ENCODE measurements at places on chromosomes 13 and 19.
A peak's percentile ranks its signal among the peaks of the same experiment; 100 is the strongest.

DNA sequence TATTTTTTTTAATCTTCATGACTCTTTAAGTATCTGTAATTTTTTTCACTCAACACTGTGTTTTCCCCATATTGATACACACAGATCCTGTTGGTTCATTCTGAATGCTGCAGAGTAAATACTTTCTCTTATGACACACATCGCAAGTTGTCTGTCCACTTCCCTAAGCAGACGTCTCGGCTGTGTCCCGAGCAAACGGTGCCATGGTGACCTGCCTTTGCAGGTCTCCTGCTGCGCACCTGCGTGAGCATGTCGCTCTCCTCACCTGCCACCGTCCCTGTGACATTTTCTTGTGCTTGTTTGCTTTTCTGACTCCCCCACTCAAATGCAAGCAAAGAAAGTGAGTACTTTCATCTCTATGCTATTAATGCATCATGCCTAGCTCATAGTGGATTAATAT lies 57.8 kb downstream of the CCDC70 start:
- no peak for DNase-seq

- DNase-seq: no peak
These were observed 504.5 kb downstream of the TBC1D4 start for GRCh38 chr13:74977498-74977897.

- DNase-seq: no peak
These were observed 654 bp downstream of the CEP89 start for GRCh38 chr19:32971012-32971595.

DNA sequence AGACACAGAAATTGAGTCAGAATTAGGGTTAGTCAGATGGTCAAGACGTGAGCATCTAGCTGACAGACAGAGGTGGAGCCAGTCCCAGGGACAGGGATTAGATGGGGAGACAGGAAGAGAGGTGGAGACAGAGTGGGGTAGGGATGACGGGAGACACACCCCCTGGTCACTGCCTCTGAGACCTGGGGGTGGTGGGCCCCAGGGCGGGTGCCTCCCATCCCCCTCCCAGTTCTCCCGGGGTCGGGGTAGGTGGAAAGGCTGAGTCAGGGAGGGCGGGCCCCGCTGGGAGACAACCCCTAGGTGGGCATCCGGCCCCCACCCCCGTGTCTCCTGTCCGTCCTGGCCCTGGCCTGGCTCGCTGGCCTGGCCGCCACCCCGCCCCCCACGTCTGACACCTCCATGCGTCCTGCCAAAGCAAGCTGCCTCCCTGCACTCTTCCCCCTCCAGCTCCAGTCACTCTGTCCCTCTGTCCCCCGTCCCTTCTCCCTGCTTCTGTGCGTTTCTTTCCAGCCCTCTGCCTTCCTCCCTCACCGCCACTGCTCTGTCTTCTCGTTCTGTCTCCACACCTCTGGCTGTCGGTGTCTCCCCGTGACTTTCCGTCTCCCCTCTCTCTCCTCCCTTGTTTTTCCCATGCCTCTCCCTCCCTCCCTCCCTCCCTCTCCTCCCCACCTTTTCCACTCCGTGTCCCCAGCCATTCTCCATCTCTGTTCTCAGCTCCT lies 15.1 kb downstream of the CCDC97 start:
- DNase-seq: no peak

- DNase-seq: no peak
These were observed 21.4 kb downstream of the ZNF44 start for GRCh38 chr19:12272980-12273901.

DNA sequence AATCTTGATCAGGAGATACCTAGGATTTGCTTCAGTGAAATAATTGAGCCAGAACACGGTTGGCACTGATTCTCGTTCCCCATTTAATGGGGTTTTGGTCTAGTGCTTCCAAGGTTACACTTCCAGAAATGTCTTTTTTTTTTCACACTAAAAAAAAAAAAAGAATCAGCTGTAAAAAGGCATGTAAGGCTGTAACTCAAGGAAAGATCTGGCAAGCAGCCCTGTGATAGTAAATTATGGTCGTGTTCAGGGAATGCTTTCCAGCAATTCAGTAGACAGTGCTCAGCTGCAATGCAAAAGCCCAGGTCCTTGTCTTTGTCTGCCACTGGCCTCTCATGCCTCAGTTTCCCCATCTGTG lies 27.2 kb upstream of the NDUFS7 start:
- DNase-seq: no peak

- no peak for DNase-seq
These were observed 13.0 kb downstream of the CIC start for GRCh38 chr19:42281827-42282762.

- DNase-seq: no peak
These were observed 338.6 kb upstream of the TMTC4 start for GRCh38 chr13:101013245-101013644.

DNA sequence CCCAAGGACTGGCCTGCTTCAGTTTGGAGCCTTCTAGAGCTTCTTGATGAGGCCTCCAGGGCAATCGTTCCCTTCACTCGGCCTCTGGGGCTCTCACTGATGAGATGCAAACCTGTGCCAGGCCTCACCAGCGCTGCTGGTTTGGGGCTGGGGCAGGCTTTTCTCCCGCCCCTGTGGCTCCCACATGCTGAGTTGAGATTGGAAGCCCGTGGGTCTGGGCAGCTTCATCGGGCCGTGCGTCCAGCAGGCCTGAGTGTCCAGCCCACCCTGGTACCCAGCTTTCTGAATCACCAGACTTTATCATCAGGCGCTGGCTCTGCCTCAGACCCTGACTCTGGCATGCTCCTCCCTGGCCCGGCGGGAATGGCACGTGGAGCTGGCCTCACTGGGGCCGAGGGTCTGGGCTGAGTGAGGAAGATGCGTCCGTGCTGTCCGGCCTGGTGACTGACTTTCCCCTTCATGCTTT lies 4.3 kb downstream of the CALM3 start:
- no peak for DNase-seq

DNA sequence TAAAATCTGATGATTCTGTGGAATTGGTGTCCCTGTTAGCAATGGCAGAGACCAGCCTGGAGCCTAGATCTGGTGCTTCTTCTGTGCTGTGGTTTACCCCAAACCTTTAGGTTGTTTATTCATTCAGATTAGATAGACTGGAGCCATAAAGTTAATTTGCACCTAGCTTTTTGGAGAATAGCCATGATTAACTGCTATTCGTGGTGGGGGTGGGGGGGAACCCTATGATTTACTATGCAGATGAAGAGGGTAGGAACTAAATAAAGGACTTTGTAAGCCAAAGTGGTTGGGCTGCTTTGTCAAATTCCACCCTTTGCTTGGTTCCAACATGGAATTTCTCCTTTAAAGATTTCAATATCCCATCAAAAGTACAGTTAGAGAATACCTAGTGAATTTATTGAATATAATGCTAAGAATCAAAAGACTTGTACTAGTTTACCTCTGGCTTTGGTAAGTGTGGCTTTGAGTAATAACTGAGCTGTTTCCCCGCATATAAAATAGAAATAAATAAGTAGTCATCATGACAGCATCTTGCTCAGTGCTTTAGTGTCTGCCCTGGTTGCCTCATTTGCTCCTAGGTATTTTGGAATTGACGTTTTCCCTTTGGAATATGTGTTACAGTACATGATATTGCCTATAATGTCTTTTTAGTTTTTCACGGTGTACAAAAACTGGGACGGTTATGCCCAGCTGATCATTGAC lies 27.6 kb downstream of the SKA3 start:
- DNase-seq: no peak

GRCh38 chr19:42332059-42332458 lies 6.6 kb downstream of the MEGF8 start:
- no peak for DNase-seq

GRCh38 chr19:46574533-46574932 lies 26.6 kb upstream of the CALM3 start:
- DNase-seq: no peak

DNA sequence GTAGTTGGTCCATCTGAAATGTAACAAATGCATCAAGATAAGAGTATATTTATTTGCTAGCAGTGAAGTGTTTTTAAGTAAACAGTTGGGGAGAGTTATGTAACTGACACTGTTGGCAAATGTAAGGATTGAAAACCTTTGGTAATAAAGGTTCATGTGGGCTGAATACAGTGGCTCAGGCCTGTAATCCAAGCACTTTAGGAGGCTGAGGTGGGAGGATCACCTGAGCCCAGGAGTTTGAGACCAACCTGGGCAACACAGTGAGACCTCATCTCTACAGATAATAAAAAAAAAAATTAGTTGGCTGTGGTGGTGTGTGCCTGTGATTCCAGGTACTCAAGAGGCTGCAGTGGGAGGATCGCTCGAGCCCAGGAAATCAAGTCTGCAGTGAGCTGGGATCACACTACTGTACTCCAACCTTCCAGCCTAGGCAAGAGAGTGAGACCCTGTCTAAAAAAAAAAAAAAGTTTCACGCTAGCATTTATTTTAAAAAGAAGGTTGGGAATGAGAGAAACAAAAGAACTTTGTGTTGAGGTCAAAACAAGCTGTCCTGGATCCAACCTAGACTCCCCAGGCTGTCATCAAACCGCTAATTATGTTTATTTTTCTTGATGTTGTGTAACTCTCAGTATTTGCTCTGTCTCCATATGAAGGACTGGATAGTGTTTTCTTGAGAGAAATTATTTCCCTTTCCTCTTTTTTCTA lies 20.7 kb downstream of the SETDB2 start:
- no peak for DNase-seq

DNA sequence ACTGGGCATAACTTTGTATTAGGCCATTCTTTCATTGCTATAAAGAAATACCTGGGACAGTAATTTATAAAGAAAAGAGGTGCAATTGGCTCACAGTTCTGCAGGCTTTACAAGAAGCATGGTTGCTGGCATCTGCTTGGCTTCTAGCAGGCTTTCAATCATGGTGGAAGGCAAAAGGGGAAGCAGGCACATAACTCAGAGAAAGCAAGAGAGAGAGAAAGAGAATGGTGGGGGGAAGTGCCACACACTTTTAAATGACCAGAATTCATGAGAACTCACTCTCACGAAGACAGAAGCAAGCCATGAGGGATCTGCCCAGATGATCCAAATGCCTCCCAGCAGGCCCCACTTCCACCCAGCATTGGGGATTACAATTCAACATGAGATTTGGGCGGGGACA lies 179.7 kb downstream of the SPRY2 start:
- no peak for DNase-seq

- no peak for DNase-seq
These were observed 19.5 kb downstream of the FAM124A start for GRCh38 chr13:51241720-51242119.

- no peak for DNase-seq
These were observed 89.9 kb upstream of the STARD13 start for GRCh38 chr13:33375421-33375820.

- no peak for DNase-seq
These were observed 113.2 kb downstream of the KCNRG start for GRCh38 chr13:50128428-50128931.

DNA sequence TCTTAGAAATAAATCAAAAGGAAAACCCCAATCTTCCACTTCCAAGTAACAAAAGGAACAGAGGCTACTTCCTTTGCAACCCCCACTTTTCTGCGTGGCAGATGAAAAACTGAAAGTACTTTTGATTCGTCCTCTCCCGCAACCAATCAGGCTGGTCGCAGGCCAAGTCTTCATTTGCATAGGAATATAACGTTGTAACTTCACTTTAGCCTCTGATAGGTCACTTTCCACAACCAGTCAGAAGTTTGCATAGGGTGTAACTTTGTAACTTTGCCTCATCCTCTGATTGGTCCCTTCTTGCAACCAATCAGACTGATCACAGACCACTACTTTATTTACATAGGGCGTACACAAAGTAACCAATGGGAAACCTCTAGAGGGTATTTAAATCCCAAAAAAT lies 37.2 kb downstream of the TGDS start:
- no peak for DNase-seq

DNA sequence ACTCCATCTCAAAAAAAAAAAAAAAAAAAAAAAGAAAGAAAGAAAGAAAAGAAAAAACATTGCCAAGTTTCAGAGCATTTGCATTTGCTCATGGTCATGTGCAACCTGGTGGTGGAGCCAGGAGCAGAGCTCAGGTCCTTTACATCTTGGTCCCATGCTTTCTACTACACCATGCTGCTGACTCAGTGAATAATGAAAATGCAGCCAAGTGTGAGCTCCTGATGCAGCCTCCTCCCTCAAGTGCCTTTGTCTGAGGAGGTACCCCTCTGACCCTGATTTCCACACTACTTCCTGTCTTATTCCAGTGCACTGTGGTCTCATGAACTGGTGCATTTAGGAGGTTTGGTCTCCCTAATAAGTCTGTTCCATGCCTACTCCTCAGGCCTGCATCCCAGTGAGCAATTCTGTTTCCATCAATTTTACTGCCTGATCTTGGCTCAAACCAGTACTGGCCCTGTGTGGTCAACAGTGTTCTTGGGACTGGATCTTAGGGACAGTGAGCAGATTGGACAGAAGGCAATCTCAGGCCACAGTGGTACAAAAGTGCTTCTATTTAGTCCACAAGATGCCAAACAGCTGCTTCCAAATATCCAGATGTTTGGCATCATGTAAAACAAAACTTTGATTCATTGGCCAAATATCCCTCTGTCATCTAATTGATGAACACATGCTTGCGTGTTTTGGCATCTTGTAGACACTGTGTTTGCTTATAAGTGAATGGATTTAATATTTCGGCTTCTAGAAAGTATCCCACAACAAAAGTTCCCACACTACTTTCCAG lies 28.8 kb upstream of the LRCH1 start:
- DNase-seq: no peak

- DNase-seq: peak; percentile 70
These were observed 62.3 kb downstream of the ITGBL1 start for GRCh38 chr13:101514695-101515275.

DNA sequence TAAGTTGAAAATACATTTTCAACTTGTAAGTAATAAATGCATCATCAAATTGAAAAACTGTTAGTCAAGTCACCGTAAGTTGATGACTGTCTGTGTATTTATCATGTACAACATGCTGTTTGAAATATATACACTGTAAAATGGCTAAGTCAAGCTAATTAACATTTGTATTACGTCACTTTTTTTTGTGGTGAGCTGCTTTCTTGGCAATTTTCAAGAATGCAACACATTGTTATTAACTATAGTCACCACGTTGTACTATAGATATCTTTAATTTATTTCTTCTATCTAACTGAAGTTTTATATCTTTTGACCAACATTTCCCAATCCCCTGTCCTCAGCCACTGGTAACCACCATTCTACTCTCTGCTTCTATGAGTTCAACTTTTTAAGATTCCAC lies 57.0 kb downstream of the RBM26 start:
- no peak for DNase-seq

Data from NCI-H1694 (cell line).